Mucosa of gallbladder (tissue), 1 donor: ENCODE measurements at places on chromosomes 3 and 15.
A peak's percentile ranks its signal among the peaks of the same experiment; 100 is the strongest.

DNA sequence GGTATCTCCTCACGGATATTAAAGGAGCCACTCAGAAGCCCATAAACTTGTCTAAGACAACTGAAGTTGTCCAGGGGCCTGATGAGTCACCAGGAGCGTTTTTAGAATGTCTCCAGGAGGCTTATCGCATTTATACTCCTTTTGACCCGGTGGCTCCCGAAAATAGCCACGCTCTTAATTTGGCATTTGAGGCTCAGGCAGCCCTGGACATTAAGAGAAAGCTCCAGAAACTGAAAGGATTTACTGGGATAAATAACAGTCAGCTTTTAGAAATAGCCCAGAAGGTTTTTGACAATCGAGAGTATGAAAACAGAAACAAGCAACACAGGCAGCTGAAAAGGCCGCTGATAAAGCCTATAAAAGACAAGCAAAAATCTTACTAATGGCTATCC lies 4.1 kb downstream of the DET1 start:
- DNase-seq: peak; percentile 16

- no peak for DNase-seq
Observed at GRCh38 chr3:25661694-25662437, 2.8 kb downstream of the TOP2B start.

DNA sequence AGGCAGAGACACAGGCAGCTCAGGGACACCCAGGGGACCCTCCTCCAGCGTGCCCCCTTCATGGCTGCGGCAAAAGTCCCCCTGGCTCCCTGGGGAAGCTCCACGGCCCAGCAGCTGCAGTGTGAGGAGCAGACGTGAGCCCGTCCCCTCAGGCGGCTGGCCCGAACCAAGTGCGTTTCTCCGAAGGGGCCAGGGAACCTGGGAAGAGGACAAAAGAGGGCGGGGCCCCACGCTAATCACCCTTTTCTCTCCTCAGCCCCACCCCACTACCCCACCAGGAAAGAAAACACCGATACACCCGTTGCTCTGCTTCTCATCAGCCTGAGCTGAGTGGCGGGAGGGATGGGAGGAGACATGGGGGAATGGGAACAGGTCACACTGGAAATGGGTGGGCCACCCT lies at the start of gene MUC4:
Gene MUC4 (minus strand): TSS at position 174 of the 400 bp plus-strand sequence. CDS start 112 bp downstream, at position 62.
- no peak for DNase-seq

DNA sequence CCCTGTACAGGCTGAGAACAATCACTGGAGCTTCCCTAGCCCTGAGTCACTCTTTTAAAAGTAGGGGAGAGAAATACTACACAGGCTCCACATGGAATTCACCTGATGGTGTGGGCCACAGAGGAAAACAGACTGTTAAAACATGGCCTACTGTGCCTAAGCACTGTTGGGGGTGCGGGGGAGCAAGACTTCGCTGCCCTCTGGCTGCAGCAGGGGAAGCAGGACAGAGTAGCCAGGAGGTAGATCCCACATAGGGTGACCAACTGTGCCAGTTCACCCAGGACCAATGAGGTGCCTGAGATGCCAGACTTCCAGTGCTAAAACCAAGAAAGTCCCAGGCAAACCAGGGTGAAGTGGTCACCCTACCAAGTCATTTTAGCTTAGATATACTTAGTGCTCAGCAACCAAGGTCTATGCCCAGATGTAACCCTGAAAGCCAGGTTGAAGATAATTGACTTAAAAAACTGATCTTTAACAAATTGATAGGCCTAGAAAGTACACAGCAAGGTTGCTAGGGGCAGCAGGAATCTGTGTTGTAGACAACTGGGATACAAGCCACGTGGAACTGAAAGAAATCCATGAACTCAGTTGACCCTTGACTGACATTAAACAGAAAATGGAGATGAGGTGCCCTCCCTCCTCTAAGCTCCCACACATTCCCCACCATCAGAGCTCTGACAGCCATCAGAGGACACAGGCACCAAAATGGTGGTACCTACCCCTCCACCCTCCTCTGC lies 344.2 kb upstream of the PPP2R3A start:
- no peak for DNase-seq

DNA sequence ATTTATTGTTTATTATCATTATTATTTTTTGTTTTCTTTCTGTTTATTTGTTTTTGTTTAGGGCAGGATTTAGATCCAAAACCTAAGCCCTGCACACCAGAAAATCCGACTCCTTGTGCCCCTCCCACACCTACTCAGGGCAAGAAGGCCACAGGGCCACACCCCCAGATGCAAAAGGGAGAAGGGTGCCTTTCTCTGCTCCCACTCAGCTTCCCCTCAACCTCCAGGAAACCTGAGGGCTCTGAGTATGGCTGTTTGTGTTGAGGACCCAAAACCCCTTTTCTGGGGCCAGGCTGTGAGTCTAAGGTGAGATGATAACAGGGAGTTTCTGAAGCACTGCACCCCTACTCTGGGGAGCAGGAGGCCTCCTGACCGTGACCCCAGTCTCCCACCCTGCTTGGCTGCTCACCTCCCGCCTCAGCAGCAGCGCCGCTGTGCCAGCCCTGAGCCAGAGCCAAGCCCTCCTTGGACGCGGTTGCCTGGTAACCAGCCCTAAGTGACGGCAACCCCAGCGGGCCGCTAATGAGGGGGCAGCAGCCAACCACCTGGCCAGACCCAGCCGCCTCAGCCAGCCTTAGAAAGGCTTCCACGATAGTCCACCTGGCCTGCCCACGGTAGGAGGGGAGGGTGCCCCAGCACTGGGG lies 6.4 kb upstream of the C15orf39 start:
- DNase-seq: no peak

DNA sequence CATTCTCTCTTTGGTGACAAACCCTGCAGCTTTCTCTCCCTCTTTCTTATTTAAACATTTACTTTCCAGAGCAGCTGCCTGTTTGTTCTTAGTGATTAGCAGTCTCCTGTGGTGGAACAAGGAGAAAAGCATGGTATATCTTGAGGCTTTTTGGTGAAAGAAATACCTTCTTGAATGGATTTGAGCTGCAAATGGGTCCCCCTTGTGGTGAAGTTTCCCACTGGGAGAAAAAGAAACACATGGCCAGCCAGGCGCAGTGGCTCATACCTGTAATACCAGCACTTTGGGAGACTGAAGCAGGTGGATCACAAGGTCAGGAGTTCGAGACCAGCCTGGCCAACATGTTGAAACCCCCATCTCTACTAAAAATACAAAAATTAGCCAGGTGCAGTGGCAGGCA lies 48.3 kb upstream of the ACP3 start:
- no peak for DNase-seq

DNA sequence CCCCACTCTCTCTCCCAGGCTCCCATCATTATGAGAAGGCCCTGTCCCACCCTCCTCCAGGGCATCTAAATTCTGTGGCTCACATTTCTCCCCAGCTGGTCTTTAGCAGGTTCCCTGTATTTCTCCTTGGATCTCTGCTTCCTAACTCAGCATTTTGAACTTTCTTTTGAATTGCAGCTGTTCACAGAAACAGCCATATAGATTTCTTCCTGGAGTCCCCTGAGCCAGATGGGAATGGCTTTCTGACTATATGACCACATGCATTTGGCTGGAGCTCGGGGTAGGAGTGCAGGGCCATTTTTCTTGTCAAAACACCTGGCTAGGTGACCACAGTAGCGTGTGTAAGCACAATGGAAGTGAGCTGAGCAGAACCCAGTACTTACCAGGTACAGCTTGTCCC lies 22.0 kb downstream of the RBP2 start:
- no peak for DNase-seq

DNA sequence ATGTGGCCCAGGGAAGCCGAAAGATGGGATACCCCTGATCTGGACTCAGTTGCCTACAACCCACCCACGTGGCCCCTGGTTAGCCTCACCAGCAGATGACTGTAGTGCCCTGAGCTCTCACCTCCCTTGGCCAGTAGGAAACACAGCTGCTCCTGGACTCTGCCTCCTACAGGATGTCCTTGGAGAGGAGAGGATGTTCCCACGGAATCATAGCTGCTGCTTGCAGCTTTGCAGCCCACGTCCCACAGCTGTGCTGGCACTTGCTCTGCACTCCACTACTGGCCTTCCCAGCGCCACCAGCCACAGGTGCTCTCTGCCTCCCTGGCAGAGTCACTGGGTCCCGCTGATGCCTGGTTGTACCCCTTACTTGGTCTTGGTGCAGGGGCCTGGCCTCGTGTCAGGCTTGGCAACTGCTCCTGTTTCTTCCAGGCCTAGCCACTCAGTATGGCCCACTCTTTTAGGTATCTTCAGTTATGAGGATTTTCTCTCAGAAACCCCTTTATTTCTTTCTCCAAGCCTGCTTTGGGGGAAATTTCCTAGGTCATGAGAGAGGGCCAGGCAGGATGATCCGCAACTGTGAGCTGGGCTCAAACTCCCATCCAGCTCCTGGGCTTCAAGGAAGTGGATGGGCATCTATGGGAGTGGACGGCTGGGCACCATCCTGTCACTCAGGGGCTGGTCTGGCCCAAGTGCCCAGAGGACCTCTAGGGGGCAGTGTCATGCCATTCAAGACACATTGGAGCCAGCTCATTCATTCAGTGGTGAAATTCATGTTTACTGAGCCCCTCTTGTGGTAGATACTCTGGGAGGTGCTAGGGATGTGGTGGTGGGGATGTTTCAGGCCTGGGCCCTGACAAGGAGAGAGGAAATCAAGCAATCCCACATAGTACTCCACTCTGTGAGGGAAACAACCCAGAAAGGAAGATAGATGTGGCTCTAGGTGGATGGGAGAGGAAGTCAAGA lies 16.2 kb upstream of the VILL start:
- DNase-seq: peak; percentile 69

- DNase-seq: no peak
Observed at GRCh38 chr3:17579289-17580031, 163.0 kb downstream of the TBC1D5 start.

DNA sequence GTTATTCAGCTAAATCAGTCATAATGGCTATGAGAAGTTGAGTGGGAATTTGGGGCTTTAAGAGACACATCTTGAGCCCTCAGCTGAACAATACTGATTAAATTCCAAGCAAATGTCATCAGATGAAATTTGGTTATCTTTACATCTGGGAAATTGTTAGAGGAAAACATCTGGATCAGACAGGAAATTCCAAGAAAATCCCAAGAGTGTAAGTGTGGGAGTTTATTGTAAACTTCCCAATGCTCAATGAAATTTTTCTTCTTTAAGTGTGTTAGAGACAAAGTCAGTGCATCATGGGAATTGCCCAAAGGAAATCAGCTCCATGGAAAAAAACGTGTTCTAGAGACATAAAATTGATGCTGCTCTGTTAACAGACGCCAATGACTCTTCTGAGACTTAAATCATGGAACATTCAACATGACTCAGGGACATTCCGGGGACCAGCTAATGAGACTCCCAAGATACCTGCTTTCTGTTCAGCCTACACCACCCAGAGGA lies 19.8 kb upstream of the DCLK3 start:
- no peak for DNase-seq
